Right hindlimb (tissue), 1 donor: ENCODE measurements at places on chromosomes 4 and X.
A peak's percentile ranks its signal among the peaks of the same experiment; 100 is the strongest.

DNA sequence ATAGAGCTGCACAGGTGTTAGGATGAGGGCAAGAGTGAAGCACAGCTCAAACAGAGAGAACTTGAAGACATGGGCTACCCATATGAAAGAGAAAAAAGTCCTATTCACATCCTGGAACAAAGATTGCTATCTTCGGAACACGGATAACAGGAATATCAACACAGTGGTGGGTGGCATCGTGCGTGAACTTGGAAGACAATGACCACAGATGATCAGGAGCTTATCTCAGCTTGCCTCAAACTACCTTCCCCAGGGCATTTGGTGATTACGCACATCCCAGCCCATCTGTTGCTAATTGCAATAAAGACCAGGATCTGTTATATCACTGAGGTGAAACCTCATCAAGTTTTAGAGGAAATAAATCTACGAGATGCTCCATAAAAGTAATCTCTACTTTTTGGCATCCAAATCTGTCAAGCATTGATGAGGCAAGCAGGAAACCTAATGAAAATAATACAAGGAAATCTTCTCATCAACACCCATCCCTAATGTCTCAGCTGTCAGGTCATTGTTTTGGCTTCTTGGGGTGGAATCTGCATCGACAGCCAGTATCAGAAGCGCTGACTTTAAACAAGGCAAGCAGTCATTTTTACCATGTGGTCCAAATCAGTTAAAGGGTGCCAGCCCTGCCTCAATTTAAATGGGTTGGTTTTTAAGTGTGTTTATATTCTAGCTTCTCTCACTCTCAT is 188.2 kb downstream of the SPCS3 start:
- DNase-seq: no peak

DNA sequence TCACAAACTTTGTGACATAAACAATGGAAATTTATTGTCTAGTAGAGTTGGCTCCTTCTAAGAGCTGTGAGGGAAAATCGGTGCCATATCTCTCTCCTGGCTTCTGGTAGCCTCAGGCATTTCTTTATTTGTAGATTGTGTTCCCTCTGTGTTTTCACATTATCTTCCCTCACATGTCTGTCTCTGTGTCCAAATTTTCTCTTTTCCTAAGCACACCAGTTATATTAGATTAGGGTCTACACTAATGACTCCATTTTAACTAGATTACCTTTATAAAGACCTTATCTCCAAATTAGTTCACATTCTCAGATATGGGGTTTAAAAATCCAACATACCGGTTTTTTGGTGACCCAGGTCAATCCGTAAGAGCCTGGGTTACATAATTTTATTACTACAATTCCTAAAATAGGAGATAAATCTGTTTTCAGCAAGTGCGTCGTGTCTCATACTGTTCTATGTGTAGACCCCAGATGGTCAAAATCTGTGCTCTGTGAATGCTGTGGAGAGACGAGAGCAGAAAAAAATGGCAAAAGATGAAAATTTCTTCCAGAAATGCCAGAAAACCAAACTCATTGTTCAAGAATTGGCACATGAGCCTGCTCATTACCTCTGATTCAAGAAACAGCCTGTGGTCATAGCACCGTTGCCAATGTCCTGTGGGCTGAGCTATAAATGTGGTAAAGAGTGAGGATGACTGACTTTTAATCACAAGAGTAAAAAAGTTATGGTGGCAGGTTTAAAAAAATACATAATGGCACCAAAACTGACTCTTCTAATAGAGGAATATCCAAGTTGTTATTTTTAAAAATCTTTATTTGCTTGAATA is 574.7 kb downstream of the PCDH7 start:
- no peak for DNase-seq

DNA sequence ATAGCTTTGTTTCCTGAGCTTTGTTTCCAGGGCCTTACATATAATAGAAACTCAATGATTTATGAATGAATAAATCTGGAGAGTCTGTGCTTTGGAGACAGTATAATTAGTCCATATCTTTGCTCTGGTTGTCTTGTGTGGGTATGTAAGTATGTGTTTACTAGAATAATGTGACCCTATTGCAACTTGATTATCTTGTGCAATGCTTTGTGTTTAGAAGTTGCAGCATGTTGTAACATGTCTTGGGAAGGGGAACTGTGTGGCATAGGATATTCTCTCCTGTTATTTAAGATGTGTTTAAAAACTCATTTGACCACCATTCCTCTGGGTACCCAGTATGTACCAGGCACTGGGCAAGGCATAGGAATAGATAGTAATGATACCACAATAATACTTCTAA is 6.1 kb downstream of the SPATA18 start:
- DNase-seq: no peak

GRCh38 chr4:43843501-43843900 is 605.1 kb downstream of the KCTD8 start:
- no peak for DNase-seq

DNA sequence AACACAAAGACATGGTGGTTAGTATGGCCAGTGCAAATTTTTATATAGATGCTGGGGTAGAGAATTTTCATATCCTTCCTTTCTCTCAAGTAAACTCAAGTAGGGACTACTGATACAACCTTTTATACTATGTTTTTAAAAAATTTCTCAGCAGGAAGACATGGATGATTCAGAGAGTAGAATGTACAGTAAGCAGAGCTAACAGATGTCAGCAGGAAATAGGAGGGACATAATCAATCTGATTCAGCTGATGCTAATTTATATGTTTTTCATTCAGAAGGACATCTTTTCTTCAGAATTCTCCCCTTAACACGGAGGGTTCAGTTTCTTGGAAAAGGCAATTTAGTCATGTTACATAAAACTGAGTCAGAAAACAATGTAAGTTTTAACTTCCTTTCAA is 95.4 kb downstream of the GRIA2 start:
- DNase-seq: no peak

- DNase-seq: no peak
Observed at GRCh38 chrX:25022499-25023325, 6.9 kb upstream of the ARX start.

GRCh38 chrX:70087857-70088630 is 25.8 kb downstream of the OTUD6A start:
- DNase-seq: peak; percentile 30

- peak; percentile 73 for DNase-seq
Observed at GRCh38 chrX:17020851-17021821, 74.7 kb downstream of the REPS2 start.

DNA sequence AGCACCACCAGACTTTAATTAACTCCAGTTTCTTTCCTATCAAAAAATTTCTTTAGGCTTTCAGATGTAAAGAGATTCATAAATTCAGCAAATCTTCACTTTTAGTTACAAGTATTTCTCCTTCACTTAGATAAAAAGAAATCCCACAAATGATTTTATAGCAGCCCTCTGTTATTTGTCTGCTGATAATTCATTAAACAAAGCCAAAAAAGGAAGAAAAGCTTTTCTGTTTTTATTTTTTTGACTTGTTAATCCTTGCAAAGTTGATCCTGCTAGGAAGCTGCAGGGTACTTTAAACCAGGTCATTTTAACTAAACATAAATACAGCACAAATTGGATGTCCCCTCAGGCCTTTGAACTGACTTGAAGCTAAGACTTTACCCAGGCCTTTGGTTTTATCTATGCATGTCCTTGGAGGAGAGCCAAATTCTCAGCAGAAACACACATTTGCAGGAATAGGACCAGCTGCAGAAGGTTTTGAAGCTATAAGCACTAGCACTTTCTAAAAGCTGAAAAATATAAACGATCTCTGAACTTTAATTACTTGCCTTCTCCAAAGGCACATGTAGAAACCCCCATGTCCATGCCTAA is 57.5 kb downstream of the PCDH18 start:
- DNase-seq: no peak

DNA sequence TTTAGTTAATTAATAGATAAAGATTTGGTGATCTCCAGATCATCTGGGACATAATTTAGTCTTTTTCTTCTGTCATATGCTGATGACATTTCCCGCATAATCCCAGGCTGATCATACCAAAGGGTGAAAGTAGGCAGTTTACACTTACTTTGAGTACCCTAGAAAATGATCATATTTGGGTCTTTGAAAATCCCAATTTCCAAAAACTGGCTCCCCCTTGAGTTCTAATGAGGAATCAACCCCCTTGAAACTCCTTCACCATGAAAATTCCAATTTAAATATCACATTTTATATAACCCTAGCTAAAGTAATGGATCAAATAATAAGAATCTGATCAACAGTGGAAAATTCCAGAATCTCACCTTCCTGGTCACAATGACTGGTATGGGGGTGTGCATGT is 223.4 kb downstream of the NAF1 start:
- no peak for DNase-seq

- DNase-seq: no peak
Observed at GRCh38 chrX:9291629-9292028, 173.2 kb upstream of the TBL1X start.

DNA sequence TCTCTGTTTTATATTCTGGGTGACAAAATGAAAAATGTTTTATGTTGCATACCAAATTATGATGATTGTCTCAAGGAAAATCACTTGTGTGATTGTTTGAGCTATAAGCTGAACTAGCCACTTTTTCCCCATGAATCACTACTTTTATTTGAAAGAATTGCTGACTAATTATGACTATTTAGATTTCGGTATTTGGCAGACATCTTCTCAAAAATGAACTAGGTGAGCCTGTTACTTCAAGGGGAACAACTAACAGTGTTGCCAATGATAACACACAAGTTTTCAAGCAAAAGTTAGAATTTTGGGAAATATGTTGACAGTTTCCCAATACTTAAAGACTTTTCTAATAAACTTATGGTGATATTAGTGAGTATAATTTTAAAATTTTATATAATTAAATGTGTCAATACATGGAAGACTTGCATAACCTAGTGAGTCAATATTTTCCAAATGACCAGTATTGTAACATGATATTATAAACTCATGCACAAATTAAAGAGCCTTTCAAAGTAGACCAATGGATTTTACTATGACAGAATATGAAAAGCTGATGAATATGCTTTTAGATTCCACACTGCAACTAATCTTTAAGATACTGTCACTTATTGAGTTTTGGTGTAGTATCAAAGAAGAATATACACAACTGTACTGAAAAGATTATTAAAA is 187.7 kb upstream of the GATB start:
- no peak for DNase-seq

DNA sequence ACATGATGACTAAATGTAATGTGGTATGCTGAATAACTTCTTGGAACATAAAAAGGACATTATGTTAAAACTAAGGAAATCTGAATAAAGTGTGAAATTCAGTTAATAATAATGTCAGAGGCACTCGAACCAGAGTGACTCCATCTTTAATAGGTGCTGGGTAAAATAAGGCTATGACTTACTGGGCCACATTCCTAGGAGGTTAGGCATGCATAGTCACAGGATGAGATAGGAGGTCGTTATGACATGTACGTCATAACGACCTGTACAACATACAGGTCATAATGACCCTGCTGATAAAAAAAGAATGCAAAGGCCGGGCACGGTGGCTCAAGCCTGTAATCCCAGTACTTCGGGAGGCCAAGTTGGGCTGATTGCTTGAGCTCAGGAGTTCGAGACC is 28.9 kb upstream of the OPHN1 start:
- DNase-seq: no peak

GRCh38 chrX:15301924-15302323 is 13.5 kb downstream of the ASB11 start:
- peak; percentile 22 for DNase-seq

- DNase-seq: no peak
Observed at GRCh38 chr4:43244688-43245382, 352.3 kb downstream of the GRXCR1 start.

DNA sequence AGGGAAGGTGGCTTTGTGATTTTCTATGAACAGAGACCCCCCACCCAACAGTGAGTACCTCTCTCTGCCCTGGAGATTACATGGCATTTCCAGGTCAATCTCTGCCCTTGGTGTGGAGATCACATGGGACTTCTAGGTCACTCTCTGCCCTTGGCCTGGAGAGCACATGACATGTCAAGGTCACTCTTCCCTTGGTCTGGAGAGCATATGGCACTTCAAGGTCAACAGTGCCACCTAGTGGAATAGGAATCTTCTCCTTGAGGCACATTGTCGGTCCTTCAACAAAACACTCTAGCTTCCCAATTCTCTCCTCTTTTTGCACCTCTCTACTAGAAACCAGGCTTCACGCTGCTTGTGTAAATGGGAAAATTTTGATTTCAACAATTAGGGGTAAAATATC is 66.2 kb upstream of the TACR3 start:
- no peak for DNase-seq

DNA sequence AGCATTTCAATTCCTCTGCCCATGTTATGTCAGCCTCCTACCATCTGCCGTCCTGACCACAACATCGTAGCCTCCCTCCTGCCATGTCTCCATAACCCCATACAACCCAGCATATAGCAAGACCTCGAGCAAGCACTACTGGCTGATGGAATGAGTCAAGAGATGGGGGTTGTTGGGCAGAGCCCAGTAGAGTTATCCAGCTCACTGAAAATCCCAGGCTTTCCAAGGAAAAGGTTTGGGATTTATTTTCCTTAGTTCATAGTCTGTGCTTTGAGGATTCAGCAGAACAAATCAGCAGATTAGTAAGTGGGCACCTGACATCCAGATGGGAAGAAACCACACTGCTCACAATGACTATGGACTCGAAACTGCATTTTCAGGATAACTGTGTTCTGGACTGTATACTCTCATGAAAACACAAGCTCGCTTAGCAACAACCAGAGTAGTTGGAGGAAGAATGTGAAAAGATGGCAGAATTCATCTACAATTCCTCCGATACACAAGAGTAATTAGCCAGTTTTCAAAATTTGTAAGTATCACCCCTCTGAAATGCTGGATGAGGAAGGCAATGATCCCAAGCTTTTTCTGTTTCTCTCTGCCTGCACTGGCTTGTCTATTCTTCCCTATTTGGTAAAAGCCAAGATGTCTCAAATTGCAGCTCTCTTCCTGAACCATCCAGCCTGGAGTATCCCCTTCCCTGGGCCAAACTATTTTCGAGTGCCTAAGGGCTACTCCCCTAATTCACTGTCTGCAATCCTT is 186.2 kb upstream of the TBL1X start:
- DNase-seq: no peak

DNA sequence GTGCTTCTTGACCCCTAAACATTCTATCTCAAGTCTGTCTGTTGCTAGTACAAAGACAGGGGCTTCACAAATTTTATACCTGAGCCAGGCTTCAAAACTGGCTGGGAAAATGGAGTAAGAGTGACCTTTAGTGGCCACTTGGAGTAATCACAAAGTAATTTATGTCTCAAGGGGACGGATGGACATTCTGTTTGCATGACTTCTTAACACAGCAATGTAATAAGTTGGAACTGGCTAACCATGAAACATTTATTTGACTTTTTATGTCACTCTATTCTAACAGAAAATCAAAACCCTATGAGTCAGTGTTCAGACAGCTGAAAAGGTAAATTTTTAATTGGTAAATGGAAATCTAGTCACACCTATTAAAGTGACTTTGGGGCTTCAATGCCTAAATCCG is 600.6 kb downstream of the ANKRD50 start:
- DNase-seq: peak; percentile 67
